Caco-2 (cell line): ENCODE measurements at places on chromosomes 11 and 22.

DNA sequence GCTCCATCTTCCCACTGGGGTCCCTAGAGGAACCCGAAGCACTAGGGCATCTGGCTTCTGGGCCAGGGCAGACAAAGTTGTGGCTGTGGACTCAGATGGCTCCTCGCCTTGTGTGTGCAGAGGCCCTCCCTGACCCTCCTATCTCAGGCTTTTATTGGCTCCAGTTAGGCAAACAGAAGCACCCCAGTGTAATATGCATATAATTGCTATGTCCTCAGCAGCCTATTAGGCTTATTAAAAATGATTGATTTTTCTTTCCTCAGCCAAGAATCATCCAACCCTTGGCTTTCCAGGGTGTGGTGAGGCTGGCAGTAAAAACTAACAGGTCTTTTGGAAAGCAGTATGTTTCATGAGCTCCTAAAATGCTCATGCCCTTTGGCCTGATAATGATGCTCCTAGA lies 22.3 kb downstream of the UPB1 start:
- DNase-seq: no peak

DNA sequence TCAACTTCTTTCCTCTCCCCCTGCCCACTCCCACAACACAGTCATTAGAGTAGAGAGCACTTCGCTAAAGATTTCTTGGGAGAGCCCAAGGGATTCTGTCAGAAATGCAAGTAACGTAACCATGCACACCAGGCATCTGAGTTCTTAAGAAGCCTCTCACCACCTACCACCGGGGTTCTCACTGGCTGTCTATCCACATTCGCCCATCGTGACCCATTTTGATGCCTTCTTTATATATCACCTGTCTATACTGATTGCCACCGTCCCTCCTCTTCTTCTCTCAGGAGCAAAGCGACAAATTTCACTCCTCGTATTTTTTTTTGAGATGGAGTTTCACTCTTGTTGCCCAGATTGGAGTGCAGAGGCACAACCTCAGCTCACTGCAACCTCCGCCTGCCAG lies 23.9 kb upstream of the RASD2 start:
- no peak for DNase-seq

GRCh38 chr22:44721213-44721612 lies 19.2 kb downstream of the PRR5 start:
- no peak for DNase-seq

- DNase-seq: no peak
Observed at GRCh38 chr11:12901874-12902481, 107.1 kb upstream of the RASSF10 start.

DNA sequence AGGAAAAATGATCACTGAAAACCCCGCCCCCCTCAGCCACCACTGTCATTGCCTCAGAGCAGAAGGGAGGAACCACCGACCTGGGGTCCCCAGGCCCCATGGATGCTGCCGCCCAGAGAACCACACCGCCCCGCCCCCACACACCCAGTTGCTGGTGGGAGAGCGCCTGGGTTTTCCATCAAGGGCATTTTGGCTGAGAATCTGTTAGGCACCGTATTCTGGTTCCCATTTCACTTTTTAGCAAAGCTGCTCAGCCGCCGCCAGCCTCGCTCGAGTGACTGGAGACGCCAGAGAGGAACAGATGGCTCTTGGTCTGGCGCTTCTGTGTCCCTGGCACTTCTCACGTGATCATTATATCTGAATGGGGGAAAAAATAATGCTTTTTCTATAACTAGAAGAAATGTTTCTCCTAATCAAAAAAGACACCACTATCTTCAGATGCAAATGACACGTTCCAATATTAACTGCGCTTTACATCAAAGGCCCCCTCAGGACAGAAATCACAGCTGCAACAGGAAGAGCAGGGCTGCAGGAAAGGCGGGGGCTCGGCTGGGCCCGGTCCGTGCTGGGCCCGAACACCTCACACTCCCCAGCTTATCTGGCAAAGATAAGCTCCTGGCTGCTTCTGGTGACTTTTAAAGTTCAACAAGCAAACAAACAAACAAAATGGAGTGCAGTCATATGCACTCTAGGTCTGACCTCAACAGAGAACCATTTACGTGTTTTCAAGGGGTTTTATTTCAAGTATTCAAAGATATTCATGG lies 149.8 kb downstream of the MPPED1 start:
- no peak for DNase-seq

- no peak for DNase-seq
Observed at GRCh38 chr11:78259777-78260487, 71.2 kb downstream of the USP35 start.

DNA sequence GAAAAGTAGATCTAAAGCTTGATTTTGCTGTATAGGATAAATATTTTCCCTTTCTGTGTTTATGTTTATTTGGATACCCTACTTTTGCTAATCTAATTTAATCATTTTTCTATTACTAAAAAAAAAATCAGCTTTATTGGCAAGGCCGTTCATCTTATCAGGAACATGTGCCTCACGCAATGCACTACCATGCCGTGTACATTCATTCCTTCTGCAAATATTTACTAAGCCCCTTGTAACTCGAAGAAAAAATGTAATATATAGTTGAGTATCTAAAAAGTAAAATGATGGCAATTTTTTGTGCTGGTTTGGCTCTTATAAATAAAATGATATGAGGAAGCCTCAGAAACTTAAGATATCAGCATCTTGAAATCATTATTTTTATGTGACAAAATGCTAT lies 8.9 kb downstream of the UVRAG start:
- no peak for DNase-seq

- DNase-seq: no peak
Observed at GRCh38 chr22:49967706-49968208, 7.2 kb downstream of the PIM3 start.

DNA sequence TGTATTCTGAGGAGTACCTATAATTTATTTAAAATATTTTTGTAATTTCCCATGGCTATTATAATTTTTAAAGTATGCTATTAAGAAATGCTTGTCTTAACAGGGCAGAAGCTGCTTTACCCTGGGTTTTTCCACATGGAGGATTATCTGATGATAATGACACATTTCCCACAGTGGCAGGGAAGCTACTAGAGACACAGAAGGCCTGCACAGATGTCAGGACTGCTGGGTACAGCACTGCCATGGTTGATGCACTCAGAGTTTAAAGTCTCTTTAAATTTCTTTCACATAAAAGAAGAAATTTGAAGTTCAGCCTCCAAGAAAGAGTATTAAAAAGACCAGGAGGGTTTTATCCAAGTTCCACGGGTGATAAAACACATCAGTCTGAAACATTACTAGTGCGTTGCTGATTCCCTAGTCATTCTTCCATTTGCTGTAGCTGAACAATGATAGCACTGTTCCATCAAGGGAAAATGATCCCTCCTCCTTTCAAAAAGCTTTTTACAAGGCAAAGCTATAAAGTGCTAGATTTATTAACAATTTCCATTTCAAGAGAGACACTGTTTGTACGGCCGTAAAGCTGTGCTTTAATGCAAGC lies 363.0 kb downstream of the CNTN5 start:
- no peak for DNase-seq

DNA sequence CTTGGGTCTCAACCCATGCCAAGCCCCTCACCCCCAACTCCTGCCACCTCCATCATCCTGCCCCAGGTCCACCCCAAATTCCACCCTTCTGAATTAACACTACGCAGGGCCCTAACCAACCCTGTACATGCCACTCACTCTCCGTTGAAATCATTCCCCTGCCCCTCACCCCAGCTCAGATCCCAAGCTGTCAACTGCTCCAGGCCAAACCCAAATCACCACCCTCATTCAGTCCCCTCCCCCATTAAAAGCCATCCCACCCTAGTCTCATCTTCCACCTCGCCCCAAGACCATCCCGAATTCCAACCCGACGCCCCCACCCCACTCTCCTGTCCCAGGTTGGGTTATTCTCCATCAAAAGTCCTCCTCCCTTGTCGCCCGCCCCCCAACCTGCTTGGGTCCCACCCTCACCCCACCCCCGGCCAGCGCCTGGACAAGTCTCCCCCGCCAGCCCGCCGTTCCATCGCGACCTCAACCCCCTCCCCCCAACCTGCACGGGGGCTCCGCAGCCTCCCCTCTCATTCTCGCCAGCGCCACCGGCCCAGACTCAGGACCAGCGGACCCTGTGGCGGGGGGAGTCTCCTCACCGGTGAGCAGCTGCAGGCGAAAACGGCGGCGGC lies 466 bp downstream of the FAM168A start:
- DNase-seq: peak; percentile 7

DNA sequence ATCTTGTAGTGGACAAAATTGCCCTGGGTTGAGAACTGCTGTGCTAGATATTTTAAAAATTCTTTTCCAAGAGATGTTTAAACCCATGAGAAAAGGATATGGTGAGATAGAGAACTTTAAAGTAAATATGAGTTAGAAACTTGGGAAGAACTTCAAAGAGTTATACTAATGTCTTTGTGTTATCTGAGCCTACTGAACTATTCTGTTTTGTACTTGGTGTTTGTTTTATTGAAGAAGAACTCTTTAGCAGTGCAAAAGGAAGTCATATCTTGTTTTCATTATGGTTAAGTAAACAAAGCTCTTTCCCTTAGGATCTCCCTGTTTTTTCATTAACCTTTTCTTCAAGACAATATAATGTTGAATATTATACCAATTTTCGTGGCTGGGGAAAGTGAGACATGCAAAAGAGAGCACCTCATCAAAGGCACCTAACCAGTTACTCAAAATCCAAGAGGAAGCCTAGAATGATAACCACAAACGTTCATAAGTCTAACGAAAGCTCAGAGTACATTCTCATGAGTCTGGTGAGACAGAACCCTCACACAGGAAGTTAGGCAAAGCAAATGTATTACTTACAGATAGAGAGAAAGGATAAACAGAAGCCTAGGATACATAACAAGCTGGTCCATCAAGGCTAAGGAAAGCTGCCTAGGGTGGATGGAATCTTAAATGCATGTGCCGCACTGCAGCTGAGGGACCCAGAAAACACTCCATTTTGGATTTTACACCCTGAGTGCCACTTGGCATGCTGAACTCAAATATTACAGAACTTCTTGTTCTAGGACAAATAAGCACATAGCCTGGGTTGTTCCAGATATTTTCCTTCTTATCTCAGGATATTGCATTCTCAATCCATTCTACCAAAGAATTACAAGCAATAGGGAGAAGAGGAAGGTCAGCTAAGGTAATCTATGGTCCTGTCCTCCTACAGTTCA lies 112.5 kb upstream of the ANO3 start:
- DNase-seq: no peak

GRCh38 chr22:44460287-44460686 lies 37.7 kb downstream of the RTL6 start:
- no peak for DNase-seq

- DNase-seq: no peak
Observed at GRCh38 chr22:18154821-18155390, 4.9 kb downstream of the USP18 start.

DNA sequence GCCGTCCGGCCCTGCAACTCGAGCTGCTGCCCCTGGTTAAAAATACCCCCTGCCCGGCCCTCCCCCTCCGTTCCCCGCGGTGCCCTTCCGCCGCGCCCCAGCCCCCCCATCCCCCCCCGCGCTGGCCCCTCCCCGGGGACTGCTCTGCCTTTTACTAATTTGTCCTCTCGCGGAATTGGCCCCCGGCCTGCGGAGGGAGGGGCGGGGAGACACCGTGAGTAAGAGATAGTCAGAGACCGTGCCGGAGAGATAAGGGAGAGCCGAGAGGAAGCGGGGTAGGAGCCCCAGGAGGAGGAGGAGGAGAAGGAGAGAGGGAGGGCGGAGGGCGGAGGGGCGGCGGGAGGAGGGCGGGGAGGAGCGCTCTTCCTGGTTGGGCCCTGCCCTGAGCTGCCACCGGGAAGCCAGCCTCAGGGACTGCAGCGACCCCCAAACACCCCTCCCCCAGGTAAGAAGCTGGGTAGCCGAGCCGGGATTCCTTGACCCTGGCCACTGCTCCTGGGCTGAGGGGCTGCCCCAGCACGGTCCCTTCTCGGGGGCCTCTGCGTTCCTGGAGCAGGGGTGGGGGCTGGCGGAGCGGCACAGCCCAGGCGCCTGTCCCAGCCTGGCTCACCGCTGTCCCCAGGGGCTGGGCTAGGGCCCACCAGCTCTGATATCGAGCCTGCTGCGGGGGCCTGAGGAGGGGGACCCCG lies at the start of gene CAPN1:
Gene CAPN1, plus strand, starts transcription at position 360 of the 689 bp plus-strand sequence. CDS start 774 bp downstream, outside the sequence.
- DNase-seq: peak; percentile 88

GRCh38 chr11:100637706-100638105 lies 49.4 kb upstream of the ARHGAP42 start:
- DNase-seq: no peak

DNA sequence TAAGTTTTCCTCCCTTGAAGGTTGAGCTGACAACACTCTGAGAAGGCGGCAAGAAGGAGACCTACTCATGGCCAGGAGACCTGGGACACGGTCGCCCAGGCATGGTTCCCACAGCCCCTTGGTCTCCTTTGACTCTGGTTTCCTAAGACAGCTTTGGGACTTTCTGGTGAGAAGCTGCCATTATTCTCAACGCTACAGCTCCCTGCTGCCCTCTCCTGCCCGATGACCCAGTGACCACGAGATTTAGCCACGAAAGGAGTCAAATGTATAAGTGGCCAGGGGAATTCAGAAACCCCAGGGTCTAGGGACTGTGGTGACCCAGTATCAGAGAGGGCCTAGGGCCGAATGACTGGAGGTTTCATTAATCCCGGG lies 699 bp upstream of the SDF2L1 start:
- peak; percentile 69 for DNase-seq

DNA sequence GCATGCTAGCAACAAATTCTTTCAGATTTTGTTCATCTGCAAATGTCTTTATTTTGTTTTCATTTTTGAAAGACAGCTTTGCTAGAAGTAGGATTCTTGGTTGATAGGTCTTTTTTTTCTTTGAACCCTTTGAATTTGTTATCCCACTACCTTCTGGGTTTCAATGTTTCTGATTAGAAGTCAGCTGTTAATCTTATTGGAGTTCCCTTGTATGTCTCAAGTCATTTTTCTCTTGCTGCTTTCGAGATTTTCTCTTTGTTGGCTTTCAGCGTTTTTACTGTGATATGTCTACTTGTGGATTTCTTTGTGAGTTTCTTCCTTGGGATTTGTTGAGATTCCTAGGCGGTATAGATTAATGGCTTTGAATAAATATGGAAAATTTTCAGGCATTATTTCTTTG lies 27.2 kb upstream of the MS4A8 start:
- DNase-seq: no peak

DNA sequence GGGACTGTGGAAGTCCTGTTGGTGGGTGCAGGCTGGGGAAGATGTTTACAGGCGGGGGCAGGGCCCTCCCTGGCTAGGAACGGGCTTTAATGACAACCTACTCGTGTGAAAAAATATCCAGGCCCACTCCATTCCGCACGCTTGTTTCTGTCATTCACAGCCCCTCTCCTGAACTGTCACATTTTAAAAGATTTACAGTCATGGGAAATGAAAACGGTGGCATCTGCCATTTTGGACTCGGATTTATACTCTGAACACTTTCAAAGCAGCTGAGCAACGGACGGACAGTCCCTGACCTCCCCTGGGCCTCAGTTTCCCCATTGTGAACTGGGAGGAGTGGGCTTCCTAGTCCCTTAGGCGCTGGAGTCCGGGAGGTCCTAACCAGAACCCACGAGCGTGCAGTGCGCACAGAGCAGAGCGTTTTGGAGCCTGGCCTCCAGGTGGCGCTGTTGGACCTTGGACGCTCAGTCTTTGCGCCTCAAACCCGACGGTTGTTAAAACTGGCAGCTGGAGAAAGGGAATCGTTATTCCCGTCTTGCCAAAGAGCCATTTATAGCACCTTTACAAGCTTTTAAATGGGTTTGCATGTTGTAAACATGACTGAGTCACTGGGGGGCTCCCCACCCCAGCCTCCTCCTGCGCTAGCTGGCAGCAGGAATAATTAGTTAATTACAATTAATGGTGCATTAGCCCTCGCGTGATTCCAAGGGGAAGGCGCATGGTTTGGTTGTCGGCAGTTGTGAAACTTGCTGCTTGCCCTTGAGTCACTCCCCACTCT lies 75.3 kb downstream of the FBLN1 start:
- DNase-seq: peak; percentile 76

- no peak for DNase-seq
Observed at GRCh38 chr11:19091366-19091765, 25.6 kb upstream of the ZDHHC13 start.
